ENCODE measurements at places on chromosomes 1 and 21.
A peak's percentile ranks its signal among the peaks of the same experiment; 100 is the strongest.

- DNase-seq = no peak
Measured at GRCh38 chr1:21762022-21762404, 20.9 kb downstream of the USP48 start.

- DNase-seq = no peak
Measured at GRCh38 chr1:176987016-176987415, 177.5 kb downstream of the ASTN1 start.

DNA sequence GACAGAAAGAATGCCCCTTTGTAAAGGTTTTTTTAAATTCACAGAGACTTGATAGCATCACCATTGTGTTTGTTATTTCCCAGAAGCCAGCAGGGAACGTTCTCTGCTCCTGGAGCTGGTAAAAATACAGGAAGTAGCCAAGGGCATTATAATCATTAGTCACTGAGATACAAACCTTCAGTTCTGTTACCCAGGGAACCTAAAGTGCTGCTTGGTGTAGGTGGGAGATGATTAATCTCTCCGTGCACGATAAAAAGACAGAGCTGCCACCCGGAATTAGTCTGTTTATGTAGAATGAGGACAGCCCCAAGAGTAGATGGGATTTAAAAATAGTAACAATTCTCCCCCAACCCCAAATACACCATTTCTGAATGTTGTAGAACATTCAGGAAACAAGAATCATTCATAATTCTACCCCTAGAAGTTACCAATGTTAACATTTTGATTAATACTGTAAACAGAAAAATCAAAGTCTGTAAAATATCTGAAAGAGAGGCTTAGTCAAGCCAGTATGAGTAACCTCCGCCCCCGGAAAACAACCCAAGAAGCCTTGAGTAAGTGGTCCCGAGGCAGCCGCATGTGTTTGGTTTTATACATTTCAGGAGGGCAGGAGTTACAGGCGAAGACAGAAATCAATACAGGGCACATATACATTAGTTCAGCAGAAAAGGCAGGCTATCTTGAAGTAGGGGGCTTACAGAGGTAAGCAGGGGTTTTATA lies 45.3 kb upstream of the CTBS start:
- DNase-seq = no peak

GRCh38 chr1:162703708-162704107 lies 71.4 kb downstream of the DDR2 start:
- DNase-seq = no peak

- DNase-seq = no peak
Measured at GRCh38 chr1:2412773-2413494, 570 bp upstream of the PEX10 start.

- no peak for DNase-seq
Measured at GRCh38 chr1:203470240-203470639, 5.4 kb upstream of the PRELP start.

DNA sequence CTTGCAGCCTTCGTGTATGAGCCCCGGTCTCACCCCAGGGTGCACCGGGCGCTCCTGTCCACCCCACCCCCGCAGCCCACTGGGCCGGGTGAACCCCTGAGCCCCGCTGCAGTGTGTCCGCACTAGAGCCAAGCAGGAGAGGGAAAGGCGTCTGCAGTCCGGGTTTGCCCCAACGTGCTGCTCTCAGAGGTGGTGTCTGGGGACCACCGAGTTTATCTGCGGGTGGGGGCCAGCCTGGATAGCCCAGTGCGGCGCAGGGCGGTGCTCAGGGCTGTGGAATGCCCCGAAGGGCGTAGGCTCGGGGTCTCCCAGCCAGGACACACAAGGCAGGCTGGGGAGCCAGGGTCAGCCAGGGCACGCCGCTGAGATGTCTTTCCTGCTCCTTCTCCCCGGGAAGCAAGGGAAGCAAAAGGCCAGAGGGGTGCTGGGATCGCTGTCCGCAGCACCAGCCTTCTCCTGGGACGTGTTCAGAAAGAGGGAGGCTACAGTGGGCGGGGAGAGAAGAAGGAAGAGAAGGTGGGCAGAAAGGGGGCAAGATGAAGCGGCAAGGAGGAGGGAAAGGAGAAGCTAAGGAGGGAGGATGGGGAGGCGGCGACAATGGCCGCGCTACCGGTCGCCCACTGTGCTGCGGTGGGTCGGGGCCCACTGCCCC lies 56.6 kb downstream of the MAB21L3 start:
- peak; percentile 50 for DNase-seq

DNA sequence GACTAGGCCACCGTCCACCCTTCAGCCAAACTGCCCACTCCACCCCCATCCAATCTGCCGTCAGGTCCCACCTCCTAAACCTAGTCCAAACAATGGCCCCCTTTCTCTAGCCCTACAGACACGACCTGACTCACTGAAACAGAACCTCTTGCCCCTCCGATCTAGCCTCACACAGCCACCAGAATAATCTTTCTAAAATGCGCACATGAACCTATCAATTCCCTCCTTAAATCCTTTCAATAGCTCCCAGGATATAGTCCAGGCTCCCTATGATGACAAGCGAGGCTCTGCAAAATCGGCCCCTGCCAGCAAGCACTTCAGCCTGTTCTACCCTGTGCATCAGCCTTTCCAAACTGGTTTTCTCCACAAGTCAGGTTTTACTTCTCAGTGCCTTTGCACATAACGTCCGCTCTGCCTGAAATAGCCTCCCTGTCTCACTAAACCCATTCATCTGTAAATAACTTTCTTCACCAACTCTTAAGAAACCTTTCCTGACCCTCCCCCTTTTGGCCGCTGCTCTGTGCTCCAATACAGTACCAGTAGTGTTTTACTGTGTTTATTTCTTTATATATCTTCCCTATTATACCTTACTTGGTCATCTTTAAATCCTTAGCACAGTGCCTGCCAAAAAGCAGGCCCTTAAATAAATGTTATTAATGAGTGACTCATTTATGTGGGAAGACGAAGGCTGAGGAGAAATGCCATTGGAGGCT lies 9.0 kb upstream of the CDC20 start:
- DNase-seq = no peak

- DNase-seq = no peak
Measured at GRCh38 chr1:203511513-203511912, 17.6 kb downstream of the OPTC start.

DNA sequence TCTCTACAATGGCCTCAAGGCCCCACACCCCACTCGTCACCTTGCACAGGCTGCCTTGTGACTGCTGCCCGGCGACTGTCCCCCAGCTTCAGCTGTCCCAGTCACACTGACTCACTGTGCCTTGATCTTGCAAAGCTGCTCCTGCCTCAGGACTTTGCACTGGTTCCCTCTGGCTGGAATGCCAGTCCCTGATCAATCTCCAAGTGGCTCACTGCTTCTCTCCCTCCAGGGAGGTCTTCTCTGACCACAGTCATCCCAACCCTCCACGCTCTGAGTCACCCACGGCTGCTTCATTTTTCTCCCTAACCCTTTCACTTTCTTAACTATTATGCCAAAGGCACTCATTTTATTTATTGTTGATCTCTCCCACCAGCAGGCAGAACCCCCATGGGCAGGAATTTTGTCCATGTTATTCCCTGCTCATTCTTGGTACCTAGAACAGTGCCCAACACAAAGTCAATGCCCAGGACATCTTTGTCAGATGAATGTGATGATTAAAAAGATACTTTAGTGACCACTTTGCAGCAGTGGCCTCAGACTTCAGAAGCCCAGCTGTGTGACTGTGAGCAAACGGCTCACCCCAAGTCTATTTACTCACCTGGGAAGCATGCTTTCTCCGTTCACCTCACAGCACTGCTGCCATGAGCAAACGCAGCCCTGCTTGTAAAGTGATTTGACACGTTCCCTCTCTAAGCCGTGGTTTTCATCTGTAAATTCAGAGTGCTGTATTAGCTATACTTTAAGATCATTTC lies 53.4 kb downstream of the ZBTB18 start:
- DNase-seq = no peak

- no peak for DNase-seq
Measured at GRCh38 chr1:79198832-79199231, 192.3 kb upstream of the ADGRL4 start.

DNA sequence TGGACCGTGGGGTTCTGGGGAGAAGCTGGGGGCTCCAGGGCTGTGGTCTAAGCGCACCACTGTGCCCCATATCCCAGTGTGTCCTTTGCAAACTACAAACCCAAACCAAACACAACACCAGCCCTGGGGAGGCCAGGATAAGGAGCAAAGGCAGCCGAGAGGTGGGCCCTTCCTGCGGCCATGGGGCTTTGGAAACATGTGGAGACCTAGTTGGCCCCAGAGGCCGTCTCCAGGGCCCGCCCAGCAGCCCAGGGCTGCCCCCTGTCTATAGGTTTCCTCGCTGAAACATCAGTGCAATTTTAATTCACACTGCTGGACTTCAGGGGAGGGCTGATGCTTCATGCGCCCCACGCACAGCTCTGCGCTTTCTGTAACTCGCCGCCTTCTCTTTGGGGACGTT lies 61.3 kb downstream of the PRDM16 start:
- no peak for DNase-seq

GRCh38 chr1:193308438-193308837 lies 122.0 kb upstream of the B3GALT2 start:
- no peak for DNase-seq

DNA sequence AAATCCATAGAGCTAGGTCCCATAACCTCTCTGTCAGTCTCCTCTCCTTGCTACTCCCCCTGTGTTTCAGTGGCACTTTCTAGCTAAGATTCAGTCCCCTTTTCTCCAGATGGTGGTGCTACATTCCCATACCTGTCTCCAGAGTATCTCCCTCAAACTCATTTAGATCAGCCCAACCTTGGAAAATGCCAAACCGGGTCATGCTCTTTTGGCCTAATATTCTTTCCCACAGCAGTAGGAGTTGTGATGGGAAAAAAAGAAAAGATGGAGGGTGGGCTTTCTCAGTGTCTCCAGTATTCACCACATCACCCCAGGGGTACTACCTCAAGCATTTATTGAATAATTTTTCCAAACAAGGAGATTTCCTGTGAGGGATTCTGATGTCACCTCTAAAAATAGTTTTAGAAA lies 3.2 kb upstream of the RXFP4 start:
- DNase-seq = no peak

DNA sequence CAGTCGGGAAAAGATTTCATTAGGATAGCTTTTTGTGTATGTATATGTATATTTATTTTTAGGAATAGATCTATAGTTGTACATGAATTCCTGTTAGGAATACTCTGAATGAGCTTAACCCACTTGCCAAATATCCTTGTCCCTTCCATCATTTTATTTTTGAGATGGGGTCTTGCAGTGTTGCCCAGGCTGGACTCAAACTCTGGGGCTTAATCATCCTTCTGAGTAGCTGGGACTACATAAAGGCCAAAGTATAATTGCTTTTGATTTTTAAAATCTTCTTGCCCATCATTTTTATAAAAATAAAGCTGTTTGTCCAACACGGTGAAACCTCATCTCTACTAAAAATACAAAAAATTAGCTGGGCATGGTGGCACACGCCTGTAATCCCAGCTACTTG lies 20.2 kb upstream of the PLEKHM2 start:
- DNase-seq = no peak

- DNase-seq = peak; percentile 81
Measured at GRCh38 chr21:40841524-40842196, 5.3 kb downstream of the DSCAM start.

DNA sequence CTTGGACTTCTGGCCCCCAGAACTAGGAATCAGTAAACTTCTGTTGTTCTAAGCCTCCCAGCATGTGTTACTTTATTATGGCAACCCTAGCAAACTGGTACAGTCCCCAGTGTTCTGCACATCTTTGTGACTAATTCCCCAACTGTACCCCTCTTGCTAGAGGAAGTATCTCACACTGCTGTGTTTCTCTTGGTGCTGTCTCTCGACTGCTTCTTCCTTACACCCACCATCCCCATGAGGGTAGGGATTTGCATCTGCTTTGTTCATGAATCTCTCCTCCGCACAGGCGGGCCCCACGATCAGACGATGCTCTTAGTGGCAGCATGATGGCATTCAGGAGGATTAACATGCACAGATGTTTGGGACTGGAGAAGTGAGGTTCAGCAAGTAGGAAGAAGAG lies 46.7 kb downstream of the CLIC6 start:
- DNase-seq = no peak

GRCh38 chr1:108521990-108522393 lies 37.9 kb upstream of the EEIG2 start:
- DNase-seq = no peak

- no peak for DNase-seq
Measured at GRCh38 chr1:221184131-221184794, 305.0 kb downstream of the HLX start.

All from H9 (cell line).